ENCODE measurements at places on chromosomes 3 and 15.

DNA sequence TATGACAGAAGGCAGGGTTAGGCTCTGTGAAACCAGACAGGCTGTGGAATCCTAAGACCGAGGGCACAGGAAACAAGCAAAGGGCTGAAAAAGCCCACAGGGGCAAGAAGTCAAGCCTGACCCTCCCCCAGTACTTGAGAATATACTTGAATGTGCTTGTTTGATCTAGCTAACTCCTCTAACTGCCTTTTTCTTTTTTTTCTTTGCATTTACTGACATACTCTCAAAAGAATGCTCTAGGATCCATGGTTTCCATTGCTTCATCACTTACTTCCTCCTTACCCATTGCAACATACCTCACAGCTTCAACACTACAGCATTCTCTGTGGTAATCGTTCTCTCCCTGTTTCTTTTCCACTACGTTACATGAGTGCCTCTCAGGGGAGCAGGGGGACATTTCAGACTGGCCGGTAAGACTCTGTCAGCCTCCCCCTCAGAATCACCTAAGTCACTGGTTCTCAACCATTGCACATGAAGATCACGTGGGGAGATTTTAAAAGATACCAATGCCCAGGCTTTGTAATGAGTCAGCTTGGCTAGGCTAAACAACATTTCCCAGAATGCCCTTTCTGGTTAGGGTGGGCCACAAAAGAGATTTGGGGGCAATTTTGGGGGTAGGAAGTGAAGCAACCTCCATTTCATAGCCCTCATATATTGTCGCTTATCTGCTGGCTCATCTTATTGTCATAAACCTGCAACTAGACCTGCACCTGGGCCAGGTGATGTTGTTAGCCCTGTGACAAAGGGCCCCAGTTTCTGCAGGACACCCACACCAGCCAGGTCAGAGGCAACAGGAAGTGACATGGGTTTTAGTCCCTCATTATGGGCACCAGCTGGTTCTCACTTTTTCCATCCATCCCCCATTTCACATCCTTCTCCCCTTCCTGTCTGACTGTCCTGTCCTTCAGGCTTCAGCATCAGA lies 24.6 kb upstream of the RSL24D1 start:
- DNase-seq: peak; percentile 28

- DNase-seq: no peak
Observed at GRCh38 chr3:17088017-17088416, 203.3 kb downstream of the PLCL2 start.

- DNase-seq: no peak
Observed at GRCh38 chr15:89052474-89052873, 35.8 kb upstream of the ABHD2 start.

DNA sequence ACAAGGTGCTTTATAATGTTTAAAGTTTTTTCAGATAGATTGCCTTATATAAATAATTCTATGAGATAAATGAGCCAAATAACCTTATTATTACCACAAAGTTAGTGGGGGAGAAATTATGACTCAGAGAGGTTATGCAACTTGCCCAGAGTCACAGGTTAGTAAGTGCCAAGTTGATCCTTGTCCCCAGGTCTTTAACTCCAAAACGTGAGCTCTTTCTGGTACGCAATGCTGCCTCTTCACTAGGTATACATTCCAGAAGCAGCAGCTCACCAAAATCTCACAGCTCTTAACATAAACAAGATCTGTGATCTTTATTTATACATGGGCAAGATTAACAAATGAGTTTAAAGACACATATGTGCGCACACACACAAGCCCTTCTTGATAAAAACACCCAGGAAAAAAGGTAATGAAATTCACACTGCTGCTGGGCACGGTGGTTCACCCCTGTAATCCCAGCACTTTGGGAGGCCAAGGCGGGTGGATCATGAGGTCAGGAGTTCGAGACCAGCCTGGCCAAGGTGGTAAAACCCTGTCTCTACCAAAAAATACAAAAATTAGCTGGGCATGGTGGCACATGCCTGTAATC lies 59.8 kb upstream of the NR2F2 start:
- DNase-seq: no peak

DNA sequence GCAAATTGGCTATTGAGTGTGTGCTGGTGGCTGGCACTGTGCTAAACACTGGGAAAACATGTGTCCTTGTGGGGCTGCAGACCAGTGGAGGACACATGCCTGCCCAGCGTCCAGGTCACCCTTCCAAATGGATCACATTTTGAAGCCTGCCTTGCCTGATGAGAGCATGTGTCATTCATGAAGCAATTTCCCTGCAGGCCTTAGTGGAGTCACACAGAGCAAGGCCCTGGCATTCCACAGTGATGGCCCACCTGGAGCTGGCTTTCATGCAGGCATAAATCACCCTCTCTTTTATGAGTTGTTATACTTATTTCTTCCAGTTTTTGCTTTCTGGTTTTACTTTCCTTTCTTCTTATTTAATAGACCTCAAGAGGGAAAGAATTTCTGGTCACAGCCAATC lies 219.5 kb downstream of the EPHB1 start:
- DNase-seq: no peak

- DNase-seq: no peak
Observed at GRCh38 chr15:48759921-48760320, 50.9 kb downstream of the CEP152 start.

GRCh38 chr3:136296960-136297359 lies 46.8 kb downstream of the PCCB start:
- DNase-seq: no peak

DNA sequence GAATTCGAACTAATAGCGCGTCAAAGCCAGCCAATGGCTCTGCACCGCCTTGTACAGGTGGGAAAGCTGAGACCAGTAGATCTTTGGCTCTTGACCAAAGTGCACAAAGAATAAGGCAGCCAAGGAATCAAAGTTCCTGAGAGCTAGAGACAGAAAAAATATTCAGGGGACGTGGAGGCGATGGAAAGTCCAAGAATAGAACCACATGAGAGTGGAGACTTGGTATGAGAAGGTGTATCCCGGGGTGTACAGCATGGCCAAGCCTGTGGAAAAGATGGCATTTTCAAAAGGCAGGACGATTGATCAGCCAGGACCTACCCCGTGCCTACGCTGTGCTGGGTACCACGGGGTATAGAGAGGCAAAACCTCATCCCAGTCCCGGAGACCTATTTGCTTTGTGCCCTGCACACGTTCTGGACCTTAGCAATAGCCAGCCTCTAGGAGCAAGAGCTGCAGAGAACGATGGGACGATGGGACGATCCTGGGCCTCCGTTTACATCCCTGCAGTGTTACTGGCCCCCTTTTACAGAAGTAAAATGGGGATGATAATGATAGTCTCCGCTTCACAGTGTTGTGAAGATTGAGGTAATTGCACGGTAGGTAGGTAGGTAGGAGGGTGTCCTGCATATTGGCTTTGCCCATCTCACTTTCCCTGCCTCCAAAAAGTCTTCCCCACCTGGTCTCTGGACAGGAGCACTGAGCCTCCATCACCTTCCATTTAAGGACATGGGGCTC lies 583 bp upstream of the RBSN start:
- DNase-seq: peak; percentile 34

GRCh38 chr15:77659350-77660321 lies 26.9 kb upstream of the LINGO1 start:
- peak; percentile 52 for DNase-seq

- DNase-seq: peak; percentile 53
Observed at GRCh38 chr15:51751697-51752683, 593 bp downstream of the TMOD2 start.

DNA sequence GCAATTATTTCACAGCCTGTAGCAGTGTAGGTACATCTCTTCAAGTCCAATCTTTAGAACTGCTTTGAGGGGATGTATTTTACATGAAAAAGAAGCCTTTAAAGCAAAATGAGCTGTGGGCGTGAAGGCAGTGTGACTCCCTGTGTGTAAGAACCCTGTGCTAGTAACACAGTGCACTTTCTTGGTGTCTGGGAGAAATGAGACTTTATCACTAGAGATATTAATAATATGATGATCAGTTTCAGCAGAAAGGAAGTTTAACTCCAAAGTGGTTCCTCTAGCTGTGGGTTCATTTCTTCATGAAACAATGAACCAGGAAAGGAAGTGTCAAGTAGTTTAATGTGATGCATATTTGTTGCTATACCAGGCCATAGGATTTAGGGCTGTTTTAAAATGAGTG lies 41.5 kb downstream of the SLCO3A1 start:
- no peak for DNase-seq

- DNase-seq: no peak
Observed at GRCh38 chr3:8599146-8599545, 45.5 kb downstream of the SSUH2 start.

DNA sequence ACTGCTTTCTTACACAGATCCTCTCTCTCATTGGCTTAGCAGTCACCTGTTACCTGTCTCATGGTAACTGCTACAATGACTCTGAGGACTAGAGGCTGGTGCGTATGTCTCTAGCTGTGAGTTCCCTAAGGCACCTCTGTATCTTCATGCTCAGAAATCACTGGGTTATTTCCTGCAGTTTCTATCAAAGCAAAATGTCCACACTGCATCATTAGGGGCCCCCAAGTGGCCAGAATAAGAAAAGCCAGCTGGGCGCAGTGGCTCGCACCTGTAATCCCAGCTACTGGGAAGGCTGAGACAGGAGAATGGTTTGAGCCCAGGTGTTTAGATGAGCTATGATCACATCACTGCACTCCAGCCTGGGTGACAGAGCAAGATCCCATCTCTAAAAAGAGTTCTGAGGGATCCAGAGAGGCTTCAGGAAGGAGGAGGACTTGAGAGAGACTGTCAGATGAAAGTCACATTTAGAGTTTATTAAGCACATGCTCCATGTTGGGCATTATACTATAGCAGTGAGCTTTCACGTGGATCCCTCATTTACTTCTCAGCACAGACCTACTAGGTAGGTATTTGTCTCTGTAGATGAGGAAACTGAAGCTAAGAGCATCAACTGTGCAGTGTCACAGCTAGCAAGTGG lies 2.3 kb upstream of the VPS18 start:
- DNase-seq: peak; percentile 36

- DNase-seq: peak; percentile 67
Observed at GRCh38 chr3:42032693-42033349, 58.3 kb upstream of the TRAK1 start.

DNA sequence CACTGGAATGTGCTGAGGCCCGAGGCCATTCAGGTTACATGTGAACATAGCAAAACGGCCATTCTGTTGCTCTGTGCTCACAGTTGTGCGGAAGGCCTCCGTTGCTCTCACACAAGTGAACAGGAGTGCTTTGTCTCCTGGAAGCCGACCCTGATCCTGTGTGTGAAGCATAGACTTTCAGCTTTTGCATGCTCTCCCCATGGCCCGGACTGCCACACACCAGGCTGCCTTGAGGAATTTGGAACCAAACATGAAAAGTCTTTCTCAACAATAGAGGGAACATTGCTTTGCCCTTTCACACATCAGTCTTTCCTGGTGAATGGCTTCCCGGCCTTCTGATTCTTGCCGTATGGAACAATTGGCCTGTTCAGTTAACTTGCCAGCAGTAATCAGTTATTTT lies 154.8 kb upstream of the LRIG1 start:
- DNase-seq: no peak

- DNase-seq: no peak
Observed at GRCh38 chr3:42403737-42404136, 6.7 kb downstream of the LYZL4 start.

GRCh38 chr3:64095802-64096201 lies 72.5 kb upstream of the PSMD6 start:
- no peak for DNase-seq

- peak; percentile 31 for DNase-seq
Observed at GRCh38 chr3:156539051-156539450, 15.9 kb downstream of the SSR3 start.

GRCh38 chr3:59339818-59340217 lies 290.0 kb upstream of the CFAP20DC start:
- DNase-seq: no peak

DNA sequence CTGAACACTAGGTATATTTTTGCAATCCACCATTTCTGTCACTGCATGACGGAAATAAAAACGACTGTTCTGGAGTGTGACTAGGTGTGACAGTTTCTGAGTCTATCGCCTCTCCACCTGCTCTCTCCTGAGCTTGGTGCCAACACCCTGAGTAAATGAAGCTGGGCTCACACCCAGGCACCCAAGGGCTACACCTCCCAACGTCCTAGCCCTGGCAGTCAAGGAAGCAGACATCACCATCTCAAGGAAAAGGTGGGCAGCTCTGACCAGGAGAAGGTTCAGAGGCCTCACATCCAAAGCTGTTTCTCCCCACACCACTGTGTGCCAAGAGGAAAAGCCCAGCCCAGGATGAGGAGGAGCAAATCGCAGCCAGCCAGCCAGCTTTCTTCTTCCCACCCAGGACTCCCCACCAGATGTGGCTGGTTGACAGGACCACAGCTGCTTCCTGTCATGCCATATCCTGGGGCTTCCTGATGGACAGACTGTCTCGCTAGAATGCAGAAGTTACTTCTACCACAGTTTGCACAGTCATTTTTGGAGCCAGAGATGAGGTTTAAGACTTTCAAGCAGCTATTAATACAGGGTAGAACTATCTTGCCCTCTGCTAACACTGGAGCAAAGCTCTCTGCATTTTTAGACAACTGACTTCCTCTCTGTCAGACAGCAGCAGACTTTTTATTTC lies 3.3 kb downstream of the SCAMP2 start:
- peak; percentile 80 for DNase-seq

DNA sequence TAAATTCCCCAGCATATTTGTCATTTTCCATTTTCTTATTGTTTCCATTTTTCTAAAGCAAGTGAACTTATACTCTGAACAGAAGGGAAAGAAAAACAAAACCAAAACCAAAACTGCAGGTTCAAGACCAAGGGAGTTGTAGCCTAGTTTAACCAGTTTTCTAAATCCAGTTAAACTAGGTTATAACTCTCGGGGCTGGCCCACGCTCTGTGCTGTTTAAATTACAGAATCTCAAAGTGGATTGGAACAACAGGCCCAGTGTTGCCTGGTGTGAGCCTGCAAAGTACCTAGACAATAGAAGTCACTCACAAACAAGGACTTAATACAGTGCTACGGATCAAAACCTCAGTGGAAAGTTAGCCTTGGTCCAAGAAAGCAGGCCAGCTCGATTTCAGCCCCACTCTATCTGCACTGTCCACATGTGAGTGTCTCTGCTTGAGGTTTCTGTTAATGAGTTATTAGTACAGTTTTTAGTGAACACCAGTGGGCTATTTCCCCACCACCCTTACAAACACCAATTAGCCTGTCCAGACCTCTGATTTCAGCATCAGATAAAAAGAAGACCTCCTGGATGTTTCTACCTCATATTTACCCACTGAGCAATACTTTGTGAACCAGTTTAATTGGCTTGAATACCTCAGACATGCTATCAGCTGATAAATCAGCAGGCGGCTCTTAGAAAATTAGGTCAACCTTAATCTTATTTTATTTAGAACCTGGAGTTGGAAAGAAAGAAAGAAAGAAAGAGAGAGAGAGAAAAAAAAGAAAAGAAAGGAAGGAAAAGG lies 93.8 kb upstream of the PDZRN3 start:
- no peak for DNase-seq

DNA sequence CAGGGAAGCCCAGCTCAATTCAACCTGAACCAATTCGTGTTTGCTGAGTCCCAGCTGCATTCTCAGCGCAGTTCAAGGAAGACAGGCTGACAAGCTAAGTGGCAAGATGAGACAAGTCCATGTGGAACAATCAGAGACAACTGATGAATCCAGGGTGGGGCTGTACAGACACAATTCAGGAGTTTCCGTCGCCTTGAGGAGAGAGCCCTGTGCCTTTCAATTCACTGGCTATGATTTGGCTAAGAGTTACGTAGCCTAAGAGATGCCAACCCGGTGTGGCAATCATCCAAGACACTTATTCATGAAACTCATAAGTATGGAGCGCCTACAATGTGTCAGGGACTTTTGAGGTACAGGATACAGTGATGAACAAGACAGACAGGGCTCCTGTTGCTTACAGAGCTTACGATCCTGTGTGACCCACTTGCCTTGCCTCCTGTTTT lies 15.5 kb upstream of the ZBED2 start:
- DNase-seq: no peak

Measured in femur (tissue), 1 donor.